ENCODE measurements at places on chromosomes 1 and 21.

DNA sequence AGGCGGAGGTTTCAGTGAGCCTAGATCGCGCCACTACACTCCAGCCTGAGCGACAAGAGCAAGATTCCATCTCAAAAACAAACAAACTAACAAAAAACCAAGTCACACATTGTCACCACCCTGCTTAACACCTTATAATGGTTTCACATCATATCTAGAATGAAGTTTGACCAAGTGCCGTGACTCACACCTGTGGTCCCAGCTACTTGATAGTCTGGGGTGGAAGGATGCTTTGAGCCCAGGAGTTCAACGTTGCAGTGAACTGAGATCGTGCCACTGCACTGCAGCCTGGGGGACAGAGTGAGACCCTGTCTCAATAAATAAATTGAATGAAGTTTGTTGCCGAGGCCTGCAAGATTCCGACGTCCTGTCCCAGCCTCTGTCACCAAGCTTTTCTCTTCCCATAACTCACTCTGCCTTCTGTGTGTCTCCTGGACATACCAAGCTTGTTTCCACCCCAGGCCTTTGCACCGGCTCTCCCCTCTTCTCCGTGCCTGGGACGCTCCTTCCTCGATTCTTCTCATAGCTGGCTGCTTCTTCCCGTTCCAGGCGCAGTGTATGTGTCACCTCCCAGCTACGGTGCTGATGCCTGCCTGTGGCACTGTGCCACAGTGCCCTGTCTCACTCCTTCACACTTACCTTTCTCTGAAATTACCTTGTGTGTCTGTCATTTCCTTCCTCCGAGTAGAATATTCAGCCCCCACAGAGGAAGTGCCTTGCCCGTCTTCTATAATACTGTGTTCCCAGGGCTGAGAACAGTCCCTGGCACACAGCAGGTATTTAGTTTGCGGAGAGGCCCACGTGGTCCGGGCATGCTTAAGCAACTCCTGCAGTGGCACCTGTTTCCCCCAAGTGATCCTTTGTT lies 3.8 kb upstream of the SELENON start:
- DNase-seq = no peak

DNA sequence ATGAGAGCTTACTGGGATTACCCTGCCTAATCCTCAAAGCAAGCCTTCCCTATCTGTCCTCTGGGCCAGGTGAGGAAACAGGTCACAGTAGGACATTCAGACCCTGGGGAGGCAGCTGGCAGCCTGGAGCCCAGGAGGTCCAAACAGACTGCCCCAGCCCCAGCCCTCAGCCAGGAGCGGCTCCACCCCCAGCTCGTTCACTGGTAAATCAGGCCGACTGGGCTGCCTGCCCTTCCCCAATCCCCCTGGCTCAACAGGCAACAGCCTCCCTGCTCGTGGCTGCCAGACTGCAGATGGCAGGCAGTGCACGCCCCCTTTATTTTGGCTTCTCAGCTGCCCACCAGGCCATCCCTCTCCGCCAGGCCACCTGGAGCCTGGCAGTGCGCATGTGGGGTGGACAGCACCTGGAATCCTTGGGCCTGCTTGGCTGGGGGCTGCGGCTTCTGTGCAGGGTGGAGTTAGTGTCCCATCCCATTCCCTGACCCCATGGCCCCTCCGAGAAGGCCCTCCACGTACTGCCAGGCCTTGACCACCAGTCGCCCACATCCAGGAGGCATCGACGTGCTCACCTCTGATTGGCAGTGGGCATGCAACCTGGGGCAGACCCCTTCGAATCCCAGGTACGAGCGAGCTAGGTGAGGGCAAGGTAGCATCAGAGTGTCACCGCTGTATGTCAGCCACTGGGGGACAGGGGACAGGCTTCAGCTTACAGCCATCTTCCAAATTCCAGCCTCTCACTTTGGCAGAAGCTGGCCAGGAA lies 11.2 kb upstream of the ZNF670 start:
- DNase-seq = no peak

GRCh38 chr1:88976235-88976634 lies 16.2 kb downstream of the KYAT3 start:
- DNase-seq = no peak

GRCh38 chr1:112172294-112172882 lies 182.9 kb upstream of the KCND3 start:
- DNase-seq = peak; percentile 1

- DNase-seq = no peak
These were observed 14.7 kb downstream of the NCF2 start for GRCh38 chr1:183575606-183576005.

DNA sequence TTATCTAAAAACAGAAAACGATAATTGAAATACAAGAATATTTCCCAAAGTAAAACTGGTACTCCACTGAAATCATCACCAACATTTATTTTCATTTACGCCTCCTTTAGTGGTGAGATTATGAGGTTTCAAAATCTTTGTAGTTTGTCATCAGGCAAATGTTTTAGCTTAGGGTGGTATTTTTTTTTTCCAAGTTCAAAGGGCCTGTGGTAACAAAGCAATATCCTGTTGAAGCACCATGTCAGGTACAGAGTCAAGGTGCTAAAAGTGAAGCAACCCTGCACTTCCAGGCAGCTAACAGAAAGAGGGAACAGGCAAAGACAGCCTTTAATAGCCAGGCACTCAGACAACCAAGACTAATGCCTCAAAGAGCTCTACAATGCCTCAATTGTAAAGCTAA lies 89.2 kb downstream of the JAK1 start:
- DNase-seq = no peak

- no peak for DNase-seq
These were observed 10.8 kb downstream of the ETS2 start for GRCh38 chr21:38816400-38816977.

DNA sequence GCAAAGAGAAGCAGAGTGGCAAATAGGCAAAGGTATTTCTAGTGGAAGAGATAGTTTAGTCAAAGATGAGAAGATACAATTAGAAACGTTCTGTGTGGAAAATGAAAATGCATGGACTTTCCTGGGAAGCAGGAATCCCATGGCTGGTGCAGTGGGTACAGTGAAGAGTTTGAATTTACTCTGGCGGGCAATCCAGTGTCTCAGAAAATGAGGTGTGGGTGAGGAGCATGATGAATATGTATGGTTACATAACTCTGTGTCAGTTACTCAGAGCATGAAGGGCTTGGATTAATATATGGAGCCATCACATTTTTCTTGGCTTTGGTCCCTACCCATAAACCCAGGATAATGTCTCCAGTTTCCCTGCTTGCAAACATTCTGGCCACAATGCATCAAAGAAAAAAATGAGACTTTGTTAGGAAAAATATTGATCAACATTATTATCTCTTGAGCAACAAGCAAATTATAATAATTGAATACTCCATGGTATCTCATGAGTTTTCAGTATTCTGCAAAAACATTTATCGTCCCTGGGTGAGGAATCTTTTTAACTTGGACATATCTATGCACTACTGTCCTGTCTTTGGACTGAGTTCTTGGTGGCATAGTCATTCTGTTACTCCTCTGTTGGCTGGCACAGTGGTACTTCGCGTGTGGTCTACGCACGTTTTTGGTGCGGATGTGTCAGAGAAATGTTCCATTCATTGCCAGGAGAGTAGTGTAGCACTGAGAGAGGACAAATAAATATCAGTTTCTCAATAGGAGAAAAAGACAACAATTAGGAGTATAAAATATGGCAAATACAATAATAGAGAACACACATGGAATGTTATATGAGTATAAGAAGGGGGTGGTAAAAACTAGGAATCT lies 173.7 kb upstream of the C1orf105 start:
- no peak for DNase-seq

DNA sequence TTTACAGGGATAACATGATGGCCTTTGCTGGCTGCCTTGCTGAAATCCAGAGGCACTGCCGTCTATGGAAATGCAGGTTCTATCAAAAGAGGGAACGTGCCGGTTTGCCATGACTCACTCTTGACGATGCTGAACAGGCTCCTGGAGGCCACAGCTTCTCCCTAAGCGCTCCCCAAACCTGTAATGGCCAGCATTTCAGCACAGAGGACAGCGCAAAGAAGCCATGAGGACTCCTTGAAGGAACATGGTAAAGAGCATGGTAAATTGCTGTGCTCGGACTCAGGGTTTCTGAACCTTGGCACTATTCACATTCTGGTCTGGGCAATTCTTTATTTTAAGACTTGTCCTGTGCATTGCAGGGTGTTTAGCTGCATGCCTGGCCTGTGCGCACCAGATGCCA lies 217.5 kb downstream of the CAMTA1 start:
- no peak for DNase-seq
